ENCODE measurements at places on chromosomes 3 and 15. TPM values are rescaled to one million over a fixed set of nuclear protein-coding genes. Genes with fewer than 3 reads are reported as not detected.

GRCh38 chr15:78358102-78358870, 18.1 kb downstream of the CRABP1 start:
- no peak for DNase-seq

PLIN1 gene
- not detected for total RNA-seq

DNA sequence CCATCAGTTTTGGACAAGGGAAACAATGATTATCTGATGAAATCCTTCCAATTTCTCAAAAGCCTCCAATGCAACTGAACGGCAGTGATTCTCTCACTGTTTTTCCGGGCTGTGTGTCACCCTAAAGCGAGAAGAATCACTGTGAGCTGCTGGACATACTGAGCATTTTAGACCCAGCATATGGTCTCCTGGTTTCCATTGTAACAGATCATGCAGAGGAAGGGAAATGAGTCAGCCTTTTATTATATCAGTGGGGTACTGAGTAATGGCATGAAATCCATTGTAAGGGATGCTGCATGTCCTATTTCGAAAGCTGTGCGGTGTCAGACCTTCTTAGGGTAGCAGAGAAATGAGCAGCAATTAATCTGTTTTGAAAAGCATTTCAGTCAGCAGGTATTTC, 287.1 kb downstream of the IL5RA start:
- DNase-seq: no peak

RTP3 gene
- total RNA-seq: not detected

DNA sequence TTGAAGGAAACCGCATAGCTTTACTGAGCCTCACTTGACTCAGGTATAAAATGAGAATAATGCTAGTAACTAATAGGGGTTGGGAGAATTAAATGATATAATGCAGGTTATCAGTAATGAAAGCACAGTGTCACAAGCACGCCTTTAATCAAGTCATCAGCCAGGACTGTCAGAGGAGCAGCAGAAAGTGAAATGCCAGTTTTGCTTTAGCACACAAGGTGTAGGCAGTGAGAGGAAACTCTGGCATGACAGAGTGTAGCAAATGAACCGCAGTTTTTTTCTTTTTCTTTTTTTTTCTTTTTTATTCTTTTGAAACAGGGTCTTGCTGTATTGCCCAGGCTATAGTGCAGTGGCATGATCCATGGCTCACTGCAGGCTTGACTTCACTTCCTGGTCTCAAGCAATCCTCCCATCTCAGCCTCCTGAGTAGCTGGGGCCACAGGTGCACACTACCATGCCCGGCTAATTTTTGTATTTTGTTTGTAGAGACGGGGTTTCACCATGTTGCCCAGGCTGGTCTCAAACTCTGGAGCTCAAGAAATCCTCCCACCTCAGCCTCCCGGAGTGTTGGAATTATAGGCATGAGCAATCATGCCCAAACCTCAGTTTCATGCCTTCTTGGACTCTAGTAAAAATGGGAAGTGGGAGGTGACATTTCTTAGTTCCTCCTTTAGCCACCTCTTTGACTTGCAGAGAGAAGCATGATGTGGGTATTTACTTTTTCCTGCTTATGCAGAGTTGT, 9.7 kb upstream of the SCAANT1 start:
- no peak for DNase-seq
